ENCODE measurements at places on chromosomes 5 and 9. TPM values are rescaled to one million over a fixed set of nuclear protein-coding genes. Genes with fewer than 3 reads are reported as not detected.

DNA sequence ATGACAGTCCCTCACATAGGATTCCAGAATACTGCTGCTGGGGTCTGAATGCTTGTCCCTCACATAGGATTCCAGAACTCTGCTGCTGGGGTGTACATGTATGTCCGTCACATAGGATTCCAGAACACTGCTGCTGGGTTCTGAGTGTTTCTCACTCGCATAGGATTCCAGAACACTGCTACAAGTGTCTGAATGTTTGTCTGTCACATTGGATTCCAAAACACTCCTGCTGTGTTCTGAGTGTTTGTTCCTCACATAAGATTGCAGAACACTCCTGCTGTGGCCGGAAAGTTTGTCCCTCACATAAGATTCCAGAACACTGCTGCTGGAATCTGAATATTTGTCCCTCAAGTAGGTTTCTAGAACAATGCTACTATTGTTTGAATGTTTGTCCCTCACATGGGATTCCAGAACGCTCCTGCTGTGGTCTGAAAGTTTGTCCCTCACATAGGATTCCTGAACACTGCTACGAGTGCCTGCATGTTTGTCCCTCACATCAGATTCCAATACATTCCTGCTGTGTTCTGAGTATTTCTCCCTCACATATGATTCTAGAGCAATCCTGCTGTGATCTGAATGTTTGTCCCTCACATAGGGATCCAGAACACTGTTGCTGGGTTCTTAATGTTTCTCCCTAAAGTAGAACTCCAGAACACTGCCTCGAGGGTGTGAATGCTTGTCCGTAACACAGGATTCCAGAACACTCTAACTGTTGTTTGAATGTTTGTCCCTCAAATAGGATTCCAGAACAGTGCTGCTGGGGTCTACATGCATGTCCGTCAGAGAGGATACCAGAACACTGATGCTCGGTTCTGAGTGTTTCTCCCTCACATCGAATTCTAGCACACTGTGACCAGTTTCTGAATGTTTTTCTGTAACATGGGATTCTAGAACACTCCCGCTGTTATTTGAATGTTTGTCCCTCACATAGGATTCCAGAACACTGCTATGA is 200.4 kb downstream of the FOXD4L6 start:
- no peak for DNase-seq
- H3K4me3 ChIP-seq, result no peak overlapping the region
- H3K36me3 ChIP-seq, result no peaks in the 10 kb centered on the region
- no peak overlapping the region for H3K27ac ChIP-seq

DNA sequence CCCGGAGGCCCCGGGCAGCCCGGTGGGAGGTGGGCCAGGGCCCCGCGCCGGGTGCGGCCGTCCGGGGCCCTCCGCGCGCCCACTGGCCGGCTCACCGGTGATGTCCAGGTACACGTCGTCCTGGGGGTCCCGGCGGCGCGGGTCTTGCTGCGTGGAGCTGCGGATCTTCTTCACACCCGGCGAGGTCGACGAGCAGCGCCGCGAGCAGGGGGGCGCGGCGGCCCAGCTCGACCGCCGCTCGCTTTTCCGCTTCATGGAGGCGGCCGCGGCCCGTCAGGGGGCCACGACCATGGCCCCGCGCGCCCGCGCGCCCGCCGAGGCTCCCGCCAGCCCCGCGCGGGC is 548 bp downstream of the CDC14B start:
- DNase-seq, result no peak
- H3K4me1 ChIP-seq, result peaks cover 13% of the 10 kb centered on the region
- H3K27ac ChIP-seq, result no peak overlapping the region
- H3K4me3 ChIP-seq, result no peak overlapping the region
- peaks cover 56% of the 10 kb centered on the region for H3K27me3 ChIP-seq

DNA sequence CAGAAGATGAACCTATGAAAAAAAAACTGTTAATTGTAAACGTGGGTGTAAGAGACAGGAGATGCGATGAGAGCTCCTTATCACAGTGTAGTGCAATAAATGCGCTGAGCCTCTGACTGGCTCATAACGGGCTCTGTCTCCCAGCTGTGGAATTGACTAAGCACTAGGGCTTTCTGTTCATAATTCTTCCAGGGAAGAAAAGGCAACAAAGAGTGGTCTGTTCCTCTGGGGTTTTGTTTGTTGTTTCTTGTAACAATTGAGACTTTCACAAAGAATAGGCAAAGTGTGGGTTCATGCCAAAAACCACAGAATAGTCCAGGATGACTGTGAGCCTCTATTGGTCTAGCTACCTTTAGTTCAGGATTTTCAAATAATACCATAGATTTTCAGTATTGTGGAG is 39.4 kb downstream of the UBE2QL1 start:
- no peak overlapping the region for H3K27ac ChIP-seq
- peaks cover 13% of the 10 kb centered on the region for H3K27me3 ChIP-seq
- no peaks in the 10 kb centered on the region for H3K36me3 ChIP-seq
- no peak overlapping the region for H3K4me3 ChIP-seq

- peaks cover 1% of the 10 kb centered on the region for H3K36me3 ChIP-seq
- DNase-seq, result no peak
- H3K4me3 ChIP-seq, result no peak overlapping the region
- H3K27me3 ChIP-seq, result no peaks in the 10 kb centered on the region
Measured at GRCh38 chr5:116281309-116281708, 196.5 kb downstream of the COMMD10 start.

GRCh38 chr9:129786481-129786880 is 16.5 kb upstream of the TOR1B start:
- peaks cover 13% of the 10 kb centered on the region for H3K4me1 ChIP-seq
- no peak overlapping the region for H3K27ac ChIP-seq
- no peaks in the 10 kb centered on the region for H3K36me3 ChIP-seq
- no peaks in the 10 kb centered on the region for H3K27me3 ChIP-seq

DNA sequence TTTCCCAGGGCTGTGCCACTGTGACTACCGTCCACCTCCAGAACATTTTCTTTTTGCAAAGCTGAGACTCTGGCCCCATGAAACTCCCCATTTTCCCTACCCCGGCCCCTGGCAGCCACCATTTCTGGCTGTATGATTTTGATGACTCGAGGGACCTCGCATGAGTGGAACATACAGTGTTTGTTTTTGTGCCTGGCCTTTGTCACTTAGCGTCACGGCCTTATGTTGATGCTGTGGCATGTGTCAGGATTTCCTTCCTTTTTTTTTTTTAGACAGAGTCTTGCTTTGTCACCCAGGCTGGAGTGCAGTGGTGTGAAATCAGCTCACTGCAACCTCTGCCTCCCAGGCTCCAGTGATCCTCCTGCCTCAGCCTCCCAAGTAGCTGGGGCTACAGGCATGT is 42.7 kb downstream of the ASS1 start:
- no peak overlapping the region for H3K4me3 ChIP-seq
- H3K4me1 ChIP-seq, result no peaks in the 10 kb centered on the region
- no peak for DNase-seq
- peaks cover 18% of the 10 kb centered on the region for H3K27me3 ChIP-seq
- H3K36me3 ChIP-seq, result no peaks in the 10 kb centered on the region
- H3K27ac ChIP-seq, result no peak overlapping the region

- H3K27me3 ChIP-seq, result no peaks in the 10 kb centered on the region
- H3K4me1 ChIP-seq, result peaks cover 64% of the 10 kb centered on the region
- peak overlapping the region; percentile 81 for H3K27ac ChIP-seq
- H3K36me3 ChIP-seq, result peaks cover 72% of the 10 kb centered on the region
- H3K4me3 ChIP-seq, result no peak overlapping the region
Measured at GRCh38 chr5:80246001-80246758, 9.7 kb downstream of the SERINC5 start.

- no peak for DNase-seq
- no peaks in the 10 kb centered on the region for H3K36me3 ChIP-seq
- peaks cover 22% of the 10 kb centered on the region for H3K27me3 ChIP-seq
- no peak overlapping the region for H3K4me3 ChIP-seq
Measured at GRCh38 chr5:115470921-115471320, 73.7 kb downstream of the FEM1C start.

DNA sequence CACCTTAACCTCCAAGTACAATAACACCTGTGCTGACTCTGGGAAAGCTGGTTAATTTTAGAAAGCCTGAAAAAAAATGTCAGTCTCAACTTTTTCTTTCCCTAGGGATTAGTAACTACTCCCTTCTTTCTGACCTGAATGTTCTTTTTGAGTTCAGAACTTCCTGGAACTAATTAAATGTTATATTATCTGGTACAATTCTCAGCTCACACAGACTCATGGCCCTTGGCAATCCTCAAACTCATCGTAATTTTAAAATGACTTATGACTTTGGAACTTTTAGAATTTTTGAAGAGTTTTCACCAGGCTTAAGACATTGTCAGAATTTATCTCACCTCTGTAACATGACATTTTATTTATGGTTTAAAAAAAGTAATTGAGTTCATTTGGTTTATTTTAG is 315.0 kb downstream of the FER start:
- no peak for DNase-seq
- H3K36me3 ChIP-seq, result no peaks in the 10 kb centered on the region
- no peaks in the 10 kb centered on the region for H3K27me3 ChIP-seq
- H3K27ac ChIP-seq, result no peak overlapping the region
- no peak overlapping the region for H3K4me3 ChIP-seq

DNA sequence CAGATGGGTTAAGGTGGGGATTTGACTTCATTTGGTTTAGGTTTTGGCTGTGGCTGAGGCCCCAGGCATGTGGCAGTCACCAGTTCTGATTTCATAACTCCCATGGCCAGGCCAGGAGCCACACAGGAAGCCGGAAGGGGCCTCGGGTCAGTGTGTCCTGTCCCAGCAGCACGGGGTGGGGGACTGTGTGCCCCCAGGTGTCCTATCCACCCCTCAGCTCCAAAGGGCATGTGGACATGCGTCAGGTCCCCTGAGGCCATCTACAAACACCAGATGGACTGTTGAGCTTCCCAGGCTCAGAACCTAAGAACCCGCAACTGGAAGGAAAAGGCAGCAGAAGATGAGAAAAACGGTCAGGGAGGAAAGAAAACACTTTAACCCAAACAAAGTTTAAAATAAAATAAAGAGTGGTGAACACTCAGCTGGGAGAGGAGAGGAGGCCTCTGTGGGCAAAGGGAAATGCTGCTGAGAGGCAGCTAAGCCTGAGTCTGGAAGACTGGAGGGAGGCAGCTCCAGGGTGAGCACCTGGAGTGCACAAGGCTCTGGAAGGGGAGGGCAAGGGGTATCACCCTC is 260.8 kb downstream of the AUH start:
- H3K27ac ChIP-seq, result peak overlapping the region; percentile 81
- H3K27me3 ChIP-seq, result no peaks in the 10 kb centered on the region
- DNase-seq, result no peak
- H3K36me3 ChIP-seq, result peaks cover 35% of the 10 kb centered on the region

DNA sequence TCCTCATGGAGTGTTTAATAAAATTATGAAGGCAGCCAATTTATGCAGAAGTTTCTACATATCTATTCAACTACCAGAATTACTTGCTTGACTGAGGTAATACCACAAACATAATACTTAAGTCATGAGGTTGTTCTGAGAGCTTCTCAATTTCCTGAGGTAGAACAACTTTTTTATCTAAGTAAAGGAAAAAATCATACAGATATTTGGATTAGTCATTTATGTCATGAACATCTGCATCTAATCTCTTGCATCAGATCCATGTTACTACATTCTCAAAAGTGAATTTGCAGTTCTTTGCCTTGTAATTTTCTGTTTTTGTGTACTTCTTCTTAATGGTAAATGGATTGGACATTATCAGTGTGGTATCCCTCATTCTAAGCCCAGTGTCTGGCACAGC is 60.4 kb upstream of the RGMB start:
- H3K27ac ChIP-seq, result no peak overlapping the region
- H3K4me3 ChIP-seq, result no peak overlapping the region
- no peaks in the 10 kb centered on the region for H3K27me3 ChIP-seq
- DNase-seq, result no peak
- H3K36me3 ChIP-seq, result no peaks in the 10 kb centered on the region

DNA sequence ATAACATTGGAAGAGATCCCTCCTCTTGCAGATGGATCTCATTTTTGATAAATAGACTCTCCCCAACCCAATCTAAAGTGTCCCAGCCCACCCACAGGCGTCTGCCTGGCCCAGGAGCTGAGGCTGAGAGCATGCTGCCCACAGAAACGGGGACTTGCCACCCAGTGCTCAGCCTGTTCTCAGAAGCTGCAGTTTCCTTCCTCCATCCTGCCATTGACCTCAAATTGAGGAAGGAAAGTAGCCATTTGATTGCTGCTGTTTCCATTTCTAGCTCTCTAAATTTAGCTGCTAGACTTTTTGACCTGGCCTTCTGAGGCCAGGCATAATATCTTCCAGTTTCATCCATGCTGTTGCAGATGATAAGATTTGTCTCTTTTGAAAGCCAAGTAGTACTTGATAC is 31.1 kb upstream of the FRMD3 start:
- H3K4me1 ChIP-seq, result peaks cover 3% of the 10 kb centered on the region
- H3K27me3 ChIP-seq, result no peaks in the 10 kb centered on the region
- DNase-seq, result no peak
- H3K27ac ChIP-seq, result no peak overlapping the region
- no peak overlapping the region for H3K4me3 ChIP-seq

- no peaks in the 10 kb centered on the region for H3K36me3 ChIP-seq
- H3K27me3 ChIP-seq, result peaks cover 2% of the 10 kb centered on the region
- DNase-seq, result no peak
- peaks cover 1% of the 10 kb centered on the region for H3K4me1 ChIP-seq
Measured at GRCh38 chr5:96254980-96255691, 177.9 kb downstream of the PCSK1 start.

GRCh38 chr5:6770826-6771607 is 57.8 kb downstream of the TENT4A start:
- peaks cover 7% of the 10 kb centered on the region for H3K27me3 ChIP-seq
- no peaks in the 10 kb centered on the region for H3K36me3 ChIP-seq
- H3K4me3 ChIP-seq, result no peak overlapping the region
- DNase-seq, result no peak
- peaks cover 16% of the 10 kb centered on the region for H3K4me1 ChIP-seq

GRCh38 chr9:130402645-130403440 is 41.9 kb upstream of the ASS1 start:
- H3K36me3 ChIP-seq, result no peaks in the 10 kb centered on the region
- DNase-seq, result no peak
- no peak overlapping the region for H3K27ac ChIP-seq
- H3K4me1 ChIP-seq, result no peaks in the 10 kb centered on the region

- no peaks in the 10 kb centered on the region for H3K4me1 ChIP-seq
- H3K4me3 ChIP-seq, result no peak overlapping the region
- no peaks in the 10 kb centered on the region for H3K27me3 ChIP-seq
- no peak for DNase-seq
- H3K27ac ChIP-seq, result no peak overlapping the region
Measured at GRCh38 chr5:45411971-45412612, 284.1 kb downstream of the HCN1 start.

- peaks cover 6% of the 10 kb centered on the region for H3K27me3 ChIP-seq
- DNase-seq, result no peak
- no peak overlapping the region for H3K4me3 ChIP-seq
- H3K4me1 ChIP-seq, result no peaks in the 10 kb centered on the region
- no peaks in the 10 kb centered on the region for H3K36me3 ChIP-seq
- no peak overlapping the region for H3K27ac ChIP-seq
Measured at GRCh38 chr5:141121985-141122384, 367 bp downstream of the PCDHB4 start.

The PCDHGA3 gene
- total RNA-seq, result not detected

The FLT4 gene
- total RNA-seq, result 0.25 TPM

The CAAP1 gene
- total RNA-seq, result 15.1 TPM

The RLN1 gene
- total RNA-seq, result 2.6 TPM

The FABP6 gene
- total RNA-seq, result not detected

The EMB gene
- total RNA-seq, result 137 TPM

The KCNV2 gene
- total RNA-seq, result not detected

The FCN2 gene
- not detected for total RNA-seq

The ALDH7A1 gene
- total RNA-seq, result 3.6 TPM

The SPACA9 gene
- 3.5 TPM for total RNA-seq

The DPM2 gene
- 80.4 TPM for total RNA-seq
